Bone marrow (tissue), 2 donors: ENCODE measurements at places on chromosomes 3 and 15.

GRCh38 chr3:148727231-148727630 lies 29.5 kb downstream of the AGTR1 start:
- DNase-seq, result peak; percentile 4

DNA sequence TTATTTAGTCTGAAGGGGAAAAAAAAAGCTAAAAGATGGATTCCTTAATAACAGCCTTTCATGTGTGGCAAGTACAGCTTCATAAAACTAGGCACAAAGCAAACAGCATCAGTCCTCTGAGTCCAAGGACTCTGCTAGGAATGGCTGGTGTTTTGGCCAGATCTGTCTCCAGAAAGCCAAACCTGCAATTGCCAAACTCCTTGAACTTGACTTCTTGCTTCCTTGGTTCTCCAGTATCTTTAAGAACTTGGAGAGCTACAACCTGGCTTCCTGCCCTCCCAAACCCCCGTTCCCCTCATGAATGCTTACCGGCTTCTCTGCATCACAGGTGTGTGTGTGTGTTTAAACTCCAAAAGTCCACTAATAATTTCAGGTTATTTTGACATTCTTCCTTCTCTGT lies 1.6 kb upstream of the PLOD2 start:
- DNase-seq, result no peak

- no peak for DNase-seq
Measured at GRCh38 chr3:138184994-138185393, 2.1 kb upstream of the ARMC8 start.

DNA sequence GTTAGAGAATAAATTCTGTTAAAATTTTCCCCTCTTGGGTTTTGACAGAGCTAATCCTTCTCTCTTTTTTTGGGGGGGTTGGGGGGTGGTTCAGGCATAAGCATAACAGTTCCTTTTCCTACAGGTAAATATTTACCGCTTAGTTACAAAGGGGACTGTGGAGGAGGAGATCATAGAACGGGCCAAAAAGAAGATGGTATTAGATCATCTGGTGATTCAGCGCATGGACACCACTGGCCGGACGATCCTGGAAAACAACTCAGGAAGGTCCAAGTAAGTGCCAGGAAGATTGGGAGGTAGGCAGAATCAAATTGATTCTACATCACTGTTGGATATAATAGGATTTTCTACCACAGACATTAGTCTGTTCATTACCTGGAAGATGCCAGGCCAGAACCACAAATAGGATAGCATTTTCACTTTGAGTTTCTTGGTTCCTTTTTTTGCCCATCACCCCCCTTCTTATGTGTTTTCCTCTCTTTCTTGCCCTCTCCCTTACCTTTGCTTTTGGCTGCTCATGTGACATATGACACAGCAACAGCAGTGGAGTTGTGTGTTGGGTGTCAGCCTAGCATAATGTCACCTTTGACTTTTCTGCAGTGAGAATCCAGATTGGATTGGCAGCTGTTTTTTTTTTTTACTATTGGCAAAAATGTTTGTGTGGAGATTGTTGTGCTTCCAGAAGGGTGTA lies 79.0 kb downstream of the CHD2 start:
- no peak for DNase-seq

- DNase-seq, result no peak
Measured at GRCh38 chr15:78712797-78713515, 71.9 kb upstream of the CHRNB4 start.

DNA sequence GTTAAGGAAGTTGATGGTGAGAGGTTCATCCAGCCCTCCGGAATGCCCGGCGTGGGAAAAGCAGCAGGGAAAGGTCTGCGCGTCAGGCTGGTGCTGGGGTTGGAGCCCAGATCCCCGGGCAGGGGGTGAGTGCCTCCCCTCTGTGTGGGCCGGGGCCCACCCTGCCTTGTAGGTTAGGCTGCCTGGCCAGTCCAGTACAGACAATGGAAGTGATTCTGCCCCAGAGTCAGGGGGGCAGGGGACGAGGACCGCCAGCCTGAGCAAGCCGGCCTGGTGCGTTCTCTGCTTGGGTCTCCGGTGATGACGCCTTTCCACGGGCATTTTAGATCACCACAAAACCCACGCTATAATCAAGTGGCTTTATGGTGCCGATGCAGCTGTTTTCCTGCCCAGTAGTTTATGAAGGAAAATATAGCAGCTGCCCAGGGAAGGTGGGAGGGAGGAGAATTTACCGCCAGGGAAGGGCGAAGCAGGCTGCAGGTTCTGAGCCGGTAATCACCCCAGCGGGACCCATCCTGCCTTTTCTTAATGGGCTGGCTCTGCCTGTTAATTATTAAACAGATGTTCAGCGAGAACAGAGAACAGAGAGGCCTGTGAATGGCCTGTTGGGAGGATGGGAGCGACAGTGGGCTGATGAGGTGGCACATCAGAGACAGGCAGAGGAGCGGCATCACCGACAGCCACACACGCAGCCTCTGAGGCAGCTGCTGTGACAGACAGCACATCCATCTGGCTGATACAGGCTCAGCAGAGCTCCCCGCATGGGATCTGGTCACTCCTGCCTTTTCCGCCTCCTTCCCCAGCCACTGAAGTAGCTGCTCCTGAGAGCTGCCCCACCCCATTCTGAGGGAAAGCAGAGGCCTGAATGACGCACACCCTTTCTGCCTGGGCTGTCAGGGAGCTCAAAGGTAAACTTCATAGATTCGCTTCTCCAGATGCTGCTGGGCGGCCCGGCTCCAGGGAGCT lies 35.2 kb downstream of the BDH1 start:
- DNase-seq, result no peak

GRCh38 chr15:44790215-44790614 lies 53.9 kb downstream of the TRIM69 start:
- DNase-seq, result no peak

- no peak for DNase-seq
Measured at GRCh38 chr3:42149975-42150374, 58.8 kb downstream of the TRAK1 start.

DNA sequence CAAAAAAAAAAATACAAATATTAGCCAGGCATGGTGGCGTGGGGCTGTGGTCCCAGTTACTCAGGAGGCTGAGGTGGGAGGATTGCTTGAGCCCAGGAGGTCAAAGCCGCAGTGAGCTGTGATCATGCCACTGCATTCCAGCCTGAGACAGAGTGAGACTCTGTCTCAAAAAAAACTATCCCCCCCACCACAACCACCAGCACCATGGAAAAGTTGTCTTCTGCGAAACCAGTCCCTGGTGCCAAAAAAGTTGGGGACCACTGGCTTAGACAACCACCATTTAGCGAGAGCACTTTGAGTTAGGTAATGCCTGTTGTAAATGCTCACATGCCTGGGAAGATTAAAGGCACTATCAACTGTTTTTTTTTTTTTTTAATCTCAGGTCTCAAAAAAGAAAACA lies 15.4 kb downstream of the ARHGAP31 start:
- no peak for DNase-seq

DNA sequence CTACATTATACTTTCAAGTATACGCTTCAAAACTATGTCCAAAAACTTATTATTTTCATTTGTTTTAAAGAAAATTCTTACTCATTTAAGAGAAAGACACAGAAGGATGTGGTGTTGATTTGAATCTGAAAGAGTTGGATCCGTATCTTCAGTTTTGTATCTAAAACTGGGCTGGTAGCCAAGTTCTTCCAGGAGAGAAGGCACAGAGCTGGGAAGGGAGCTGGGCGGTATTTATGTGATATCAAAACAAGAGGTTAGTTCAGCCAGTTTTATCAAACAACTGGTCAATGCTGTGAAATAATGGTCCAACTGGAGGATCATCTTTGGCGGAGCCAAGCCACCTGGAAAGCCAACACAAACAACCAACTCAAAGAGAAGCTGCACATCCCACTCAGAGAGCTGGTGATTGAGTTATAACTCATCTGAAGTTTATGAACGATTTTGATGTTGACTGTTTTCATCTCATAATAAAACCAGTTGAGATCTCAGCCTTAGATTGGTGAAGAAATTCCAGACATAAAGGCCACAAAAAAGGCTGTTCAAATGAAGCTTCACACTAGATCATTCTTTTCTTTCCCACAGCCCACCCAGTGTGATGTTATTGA lies 489.6 kb upstream of the RASGRP1 start:
- DNase-seq, result no peak

- no peak for DNase-seq
Measured at GRCh38 chr3:14803981-14804834, 14.6 kb upstream of the FGD5 start.

GRCh38 chr3:78855190-78855589 lies 912.6 kb downstream of the ROBO1 start:
- no peak for DNase-seq

DNA sequence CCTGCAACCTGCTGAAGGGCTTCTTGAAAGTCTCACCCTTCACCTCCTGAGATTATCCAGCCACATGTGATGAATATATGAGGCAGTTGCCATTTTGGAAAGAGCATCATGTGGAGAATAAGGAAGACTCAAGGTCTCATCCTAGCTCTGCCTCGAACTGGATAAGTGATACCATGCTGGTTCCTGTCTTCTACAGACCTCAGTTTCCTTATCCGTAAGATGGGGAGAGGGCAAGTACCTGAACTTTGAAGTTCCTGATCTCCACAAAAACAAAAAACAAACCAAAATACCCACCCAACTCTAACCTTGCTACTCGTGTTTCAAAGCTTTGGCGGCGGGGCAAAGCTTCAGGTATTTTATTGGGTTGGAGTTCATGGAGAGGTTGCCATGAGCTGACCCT lies 31.5 kb upstream of the ITGA11 start:
- no peak for DNase-seq

GRCh38 chr3:11621077-11621476 lies 22.6 kb downstream of the VGLL4 start:
- DNase-seq, result no peak

DNA sequence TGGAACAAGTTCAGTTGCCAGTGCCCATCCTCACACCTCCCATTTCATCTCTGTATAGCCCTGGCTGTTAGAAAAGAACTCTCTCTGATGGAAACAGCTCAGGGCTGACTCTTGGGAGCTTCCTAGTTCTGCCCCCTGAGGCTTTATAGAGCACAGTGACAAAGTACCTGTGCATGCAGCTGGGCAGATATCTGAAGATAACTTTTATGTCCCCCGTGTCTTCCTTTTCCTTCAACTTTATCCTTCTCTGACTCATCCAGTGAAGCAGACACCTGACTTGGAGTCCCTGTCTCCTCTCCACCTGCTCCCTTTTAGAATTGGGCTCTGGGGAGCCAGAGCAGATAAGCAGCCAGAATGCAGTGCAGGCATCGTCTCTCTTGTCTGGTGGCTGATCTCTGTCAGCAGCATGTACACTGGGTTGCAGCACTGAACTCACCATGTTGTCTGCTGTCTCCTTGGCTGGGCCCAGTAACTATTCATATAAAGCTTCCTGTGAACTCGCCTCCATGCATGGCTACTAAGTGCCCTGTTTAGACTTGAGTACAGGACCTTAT lies 53.9 kb upstream of the PLXNA1 start:
- no peak for DNase-seq

DNA sequence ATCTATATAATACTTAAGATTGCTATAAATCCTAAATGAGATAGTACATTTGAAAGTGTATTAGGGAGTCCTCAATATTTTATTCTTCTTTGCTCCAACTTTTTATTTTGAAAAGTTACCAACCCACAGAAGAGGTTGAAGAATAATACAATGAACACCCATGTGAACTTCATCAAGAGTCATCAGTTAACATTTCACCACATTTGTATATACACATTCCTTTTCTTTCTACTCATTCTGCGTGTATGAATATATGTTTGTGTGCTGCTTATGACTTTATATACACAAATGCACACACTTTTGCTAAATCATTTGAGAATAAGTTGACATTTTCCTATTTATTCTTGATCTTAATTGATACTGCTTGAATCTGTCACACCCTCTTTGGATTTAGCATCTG lies 193.3 kb upstream of the CGNL1 start:
- DNase-seq, result no peak

DNA sequence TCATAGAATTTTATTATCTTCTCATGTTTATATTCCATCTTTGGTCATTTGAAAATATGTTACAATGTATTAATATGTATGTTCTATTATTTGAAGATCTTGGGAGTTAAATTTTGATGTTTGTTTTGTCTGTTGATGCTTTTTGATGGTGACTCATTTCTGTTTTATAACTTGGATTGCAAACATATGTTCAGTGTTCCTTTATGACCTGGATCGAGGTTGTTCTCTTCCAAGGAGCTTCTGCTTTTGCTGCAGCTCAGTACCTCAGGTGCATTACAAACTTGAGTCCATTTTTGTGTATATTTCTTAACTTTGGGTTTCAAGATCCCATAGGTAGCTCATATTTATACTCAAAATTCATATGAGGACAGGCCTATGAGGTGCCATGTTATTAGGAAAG lies 37.1 kb downstream of the ESYT3 start:
- DNase-seq, result no peak

DNA sequence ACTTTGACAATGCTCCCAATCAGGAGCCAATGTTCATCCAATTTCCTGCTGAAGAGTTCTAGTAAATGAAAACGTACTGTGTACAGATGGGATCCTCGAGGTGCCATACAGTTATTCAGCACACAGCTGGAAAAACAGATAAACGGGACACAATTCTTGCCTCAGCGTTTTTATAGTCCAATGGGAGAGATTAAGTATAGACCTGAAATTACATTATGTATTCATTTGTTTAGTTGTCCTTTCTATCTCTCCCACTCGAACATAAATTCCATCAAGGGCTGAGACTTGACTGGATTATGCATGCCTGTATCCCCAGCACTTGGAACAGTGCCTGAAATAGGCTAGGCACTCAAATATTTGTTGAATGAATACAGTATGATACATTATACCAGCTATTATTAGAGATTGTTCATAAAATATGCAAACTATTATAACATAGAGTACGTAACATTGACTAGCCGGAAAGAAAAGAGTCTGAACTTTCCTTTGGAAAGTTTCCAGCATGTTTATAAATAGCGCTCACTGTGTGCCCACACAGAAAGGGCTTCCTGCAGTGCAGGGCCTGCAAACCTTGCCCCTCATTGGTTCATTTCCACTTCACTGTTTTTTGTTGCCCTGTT lies 27.4 kb upstream of the SNTN start:
- no peak for DNase-seq

- no peak for DNase-seq
Measured at GRCh38 chr3:195820186-195820585, 8.5 kb upstream of the MUC4 start.
